ENCODE measurements at places on chromosomes 16 and 17. TPM values are rescaled to one million over a fixed set of nuclear protein-coding genes. Genes with fewer than 3 reads are reported as not detected.

DNA sequence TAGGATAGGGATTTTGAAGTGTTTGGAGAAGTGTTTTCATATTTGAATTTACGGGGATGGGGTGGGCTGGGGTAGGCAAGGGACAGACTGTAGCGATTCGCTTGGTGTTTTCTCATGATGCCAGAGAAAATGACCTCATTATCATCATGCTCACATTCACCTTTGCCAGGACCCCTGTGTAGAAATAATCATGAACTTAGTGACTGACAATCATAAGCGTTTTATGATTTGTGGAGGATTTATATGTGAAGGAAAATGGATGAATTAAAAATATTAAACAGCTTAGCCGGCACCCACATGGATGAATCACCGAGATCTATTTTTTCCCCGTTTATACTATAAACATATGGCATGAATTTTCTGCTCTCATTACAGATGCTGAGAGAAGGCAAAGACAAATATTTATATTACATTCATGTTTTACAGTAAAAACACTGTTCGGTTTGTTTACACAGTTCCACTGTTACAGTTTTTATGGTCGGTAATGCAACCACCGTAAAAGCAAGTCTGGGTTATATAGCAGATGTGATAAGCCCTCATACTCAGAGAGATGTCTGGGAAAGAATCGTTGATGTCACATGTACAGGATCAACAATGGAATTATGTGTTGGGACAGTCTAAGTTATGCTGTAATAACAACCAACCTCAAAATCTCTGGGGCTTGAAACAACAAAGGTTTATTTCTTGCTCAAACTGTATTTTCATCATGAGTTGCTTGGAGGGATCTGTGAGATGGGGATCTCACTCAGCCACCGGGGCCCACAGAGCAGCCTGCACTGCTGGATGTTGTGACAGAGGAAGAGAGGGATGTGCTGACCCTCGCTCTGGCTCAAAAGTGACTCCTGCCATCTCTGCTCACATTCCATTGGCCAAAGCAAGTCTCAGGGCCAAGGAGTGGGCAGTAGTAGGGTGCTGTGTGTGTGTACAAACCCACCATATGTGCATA is 85.1 kb downstream of the WWOX start:
- DNase-seq = peak; percentile 98

- DNase-seq = no peak
Observed at GRCh38 chr16:2034696-2035430, 8.2 kb downstream of the NHERF2 start.

DNA sequence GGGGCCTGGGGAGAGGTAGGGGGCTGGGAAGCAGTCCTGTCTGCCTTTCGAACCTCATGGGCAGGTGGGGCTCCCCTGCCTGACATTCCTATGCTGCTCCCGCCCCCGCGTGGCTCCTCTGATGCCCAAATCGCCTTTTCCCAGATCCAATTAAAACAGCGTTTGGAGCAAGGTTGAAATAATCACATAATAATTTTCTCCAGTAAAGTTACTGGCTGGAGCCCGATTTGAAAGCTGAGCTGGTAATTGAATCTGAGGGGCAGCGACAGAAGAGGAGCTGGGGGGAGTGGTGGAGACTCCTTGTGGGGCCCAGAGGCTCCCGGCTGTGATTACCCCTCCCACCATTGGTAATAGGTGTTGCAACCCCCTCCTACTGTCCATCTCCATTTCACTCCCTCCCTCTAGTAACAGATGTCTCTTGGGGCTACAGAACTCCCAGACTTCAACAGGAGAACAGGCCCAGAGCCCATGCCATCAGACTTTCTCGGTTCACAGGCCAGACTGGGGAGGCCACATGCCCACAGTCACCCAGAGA is 38.9 kb upstream of the C1QL1 start:
- no peak for DNase-seq

DNA sequence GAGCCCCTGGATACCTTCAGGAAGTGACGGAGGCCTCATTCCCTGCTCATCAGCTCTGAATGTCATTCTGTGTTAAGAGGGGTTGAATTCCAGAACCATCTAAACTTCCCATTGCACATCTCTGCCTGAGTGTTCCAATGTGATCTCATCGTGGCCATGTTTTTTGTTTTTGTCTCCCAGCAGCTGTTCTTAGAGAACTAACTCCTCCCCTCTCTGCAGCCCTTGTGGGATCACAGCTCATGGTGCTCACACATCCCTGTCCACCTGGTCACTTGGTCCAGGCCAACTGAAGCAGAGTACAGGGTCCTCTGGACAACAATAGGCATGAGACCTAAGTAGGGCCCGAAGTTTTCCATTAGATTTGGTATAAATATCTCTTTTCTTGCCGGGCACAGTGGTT is 6.0 kb upstream of the SYT17 start:
- DNase-seq = no peak

GRCh38 chr16:35344012-35344762 is 1884.8 kb downstream of the TP53TG3F start:
- DNase-seq = no peak

TCAP gene
- not detected for total RNA-seq

MRPS34 gene
- total RNA-seq = 52.7 TPM

Measured in fibroblast of villous mesenchyme (primary cell).